ENCODE measurements at places on chromosomes 1 and 21. TPM values are rescaled to one million over a fixed set of nuclear protein-coding genes. Genes with fewer than 3 reads are reported as not detected.

DNA sequence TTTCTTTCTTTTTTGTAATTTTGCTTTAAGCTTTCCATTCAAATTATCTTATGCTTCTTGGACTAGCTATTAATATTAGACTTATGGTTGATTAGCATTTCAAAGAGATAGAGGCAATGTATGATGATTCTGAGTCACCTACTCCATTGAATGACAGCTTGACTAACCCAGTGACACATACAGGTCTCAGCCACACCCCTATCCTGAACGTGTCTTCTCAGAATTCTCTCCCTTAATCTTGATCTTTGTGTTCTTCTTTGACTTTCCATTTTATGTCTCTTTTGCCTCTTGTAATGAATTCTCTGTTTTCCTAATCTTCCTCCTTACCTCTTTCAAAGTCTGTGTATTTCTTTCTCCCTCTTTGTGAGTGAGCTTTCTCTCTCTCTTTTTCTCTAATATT is 241.1 kb downstream of the PDE4B start:
- H3K4me1 ChIP-seq, result no peaks in the 10 kb centered on the region
- H3K27me3 ChIP-seq, result no peaks in the 10 kb centered on the region
- H3K36me3 ChIP-seq, result no peaks in the 10 kb centered on the region
- DNase-seq, result no peak
- no peak overlapping the region for H3K4me3 ChIP-seq

GRCh38 chr1:16226490-16227179 is 10.3 kb downstream of the CPLANE2 start:
- H3K4me1 ChIP-seq, result no peaks in the 10 kb centered on the region
- peak overlapping the region; percentile 55 for H3K27ac ChIP-seq
- no peaks in the 10 kb centered on the region for H3K36me3 ChIP-seq
- no peaks in the 10 kb centered on the region for H3K27me3 ChIP-seq
- peak overlapping the region; percentile 34 for H3K4me3 ChIP-seq

DNA sequence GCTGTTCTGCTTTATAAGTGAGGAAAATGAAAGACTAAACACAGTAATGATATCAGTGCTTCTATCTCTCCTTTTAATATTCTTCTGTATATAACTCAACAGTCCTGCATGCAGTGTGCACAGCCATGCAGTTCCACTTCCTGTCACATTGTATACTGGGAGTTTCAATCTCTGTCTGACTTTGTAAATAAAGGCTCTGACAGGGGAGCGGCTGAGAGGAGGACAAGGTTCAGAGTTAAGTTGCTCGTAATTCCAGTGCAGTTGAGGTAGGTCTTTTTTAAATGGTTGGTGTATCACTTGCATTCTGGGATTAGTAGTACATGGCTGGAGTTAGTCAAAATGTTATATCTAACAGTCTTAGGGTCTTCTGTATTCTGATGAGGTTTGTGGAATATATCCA is 264.5 kb downstream of the OLFM3 start:
- H3K4me3 ChIP-seq, result no peak overlapping the region
- no peaks in the 10 kb centered on the region for H3K36me3 ChIP-seq
- no peaks in the 10 kb centered on the region for H3K27me3 ChIP-seq
- no peaks in the 10 kb centered on the region for H3K4me1 ChIP-seq
- no peak overlapping the region for H3K27ac ChIP-seq

- no peaks in the 10 kb centered on the region for H3K4me1 ChIP-seq
- H3K4me3 ChIP-seq, result no peak overlapping the region
- H3K27me3 ChIP-seq, result no peaks in the 10 kb centered on the region
- DNase-seq, result no peak
- no peak overlapping the region for H3K27ac ChIP-seq
Measured at GRCh38 chr1:153752571-153753195, 22.5 kb upstream of the SLC27A3 start.

GRCh38 chr1:116879478-116880133 is 30.1 kb upstream of the PTGFRN start:
- no peak overlapping the region for H3K4me3 ChIP-seq
- peak overlapping the region; percentile 86 for H3K27ac ChIP-seq
- peak; percentile 43 for DNase-seq
- peaks cover 42% of the 10 kb centered on the region for H3K4me1 ChIP-seq

- H3K27ac ChIP-seq, result no peak overlapping the region
- no peak for DNase-seq
- H3K4me3 ChIP-seq, result no peak overlapping the region
- H3K27me3 ChIP-seq, result peaks cover 2% of the 10 kb centered on the region
Measured at GRCh38 chr1:240000634-240001033, 91.0 kb upstream of the FMN2 start.

The LCE1D gene
- total RNA-seq, result not detected

- H3K27me3 ChIP-seq, result no peaks in the 10 kb centered on the region
- no peaks in the 10 kb centered on the region for H3K4me1 ChIP-seq
- H3K36me3 ChIP-seq, result no peaks in the 10 kb centered on the region
Measured at GRCh38 chr21:41955516-41955915, 1.7 kb upstream of the C2CD2 start.

GRCh38 chr1:229138058-229138457 is 132.9 kb upstream of the RAB4A start:
- no peak overlapping the region for H3K4me3 ChIP-seq
- no peak overlapping the region for H3K27ac ChIP-seq
- H3K27me3 ChIP-seq, result no peaks in the 10 kb centered on the region
- no peak for DNase-seq
- no peaks in the 10 kb centered on the region for H3K4me1 ChIP-seq

DNA sequence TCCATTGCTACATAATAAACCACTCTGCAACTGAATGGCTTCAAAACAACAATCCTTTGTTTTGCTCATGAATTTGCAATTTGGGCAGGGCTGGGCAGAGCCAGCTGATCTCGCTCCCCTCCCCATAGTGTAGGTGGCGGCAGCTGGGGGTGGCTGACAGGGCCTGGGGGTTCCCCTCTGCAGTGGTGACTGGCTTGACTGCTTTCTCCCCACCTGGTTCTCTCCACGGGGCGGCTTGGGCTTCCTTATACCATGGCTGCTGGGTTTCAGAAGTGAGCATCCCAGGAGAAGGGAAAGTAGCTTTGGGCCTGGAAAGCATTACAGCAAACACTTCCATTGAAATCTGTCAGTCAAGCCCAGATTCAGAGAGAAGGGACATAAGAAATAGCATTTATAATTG is 129.7 kb upstream of the ZBTB40 start:
- H3K4me1 ChIP-seq, result no peaks in the 10 kb centered on the region
- H3K27ac ChIP-seq, result no peak overlapping the region
- peak; percentile 35 for DNase-seq
- H3K4me3 ChIP-seq, result no peak overlapping the region
- no peaks in the 10 kb centered on the region for H3K27me3 ChIP-seq

The RGSL1 gene
- total RNA-seq, result not detected

- H3K27me3 ChIP-seq, result no peaks in the 10 kb centered on the region
- H3K4me3 ChIP-seq, result no peak overlapping the region
- peaks cover 19% of the 10 kb centered on the region for H3K4me1 ChIP-seq
- H3K36me3 ChIP-seq, result no peaks in the 10 kb centered on the region
Measured at GRCh38 chr1:21307210-21307609, 16.9 kb upstream of the ECE1 start.
